ENCODE measurements at places on chromosomes 5 and 9.

- no peaks in the 10 kb centered on the region for H3K27me3 ChIP-seq
- peak overlapping the region; percentile 91 for H3K27ac ChIP-seq
- peaks cover 36% of the 10 kb centered on the region for H3K36me3 ChIP-seq
- no peak overlapping the region for H3K4me3 ChIP-seq
These were observed 40.2 kb downstream of the RCL1 start for GRCh38 chr9:4832786-4833579.

- no peaks in the 10 kb centered on the region for H3K27me3 ChIP-seq
- peak overlapping the region; percentile 98 for H3K4me3 ChIP-seq
- DNase-seq: peak; percentile 19
- H3K4me1 ChIP-seq: peaks cover 51% of the 10 kb centered on the region
- peaks cover 3% of the 10 kb centered on the region for H3K36me3 ChIP-seq
- H3K27ac ChIP-seq: peak overlapping the region; percentile 94
These were observed 4.7 kb upstream of the PURA start for GRCh38 chr5:140109018-140109758.

DNA sequence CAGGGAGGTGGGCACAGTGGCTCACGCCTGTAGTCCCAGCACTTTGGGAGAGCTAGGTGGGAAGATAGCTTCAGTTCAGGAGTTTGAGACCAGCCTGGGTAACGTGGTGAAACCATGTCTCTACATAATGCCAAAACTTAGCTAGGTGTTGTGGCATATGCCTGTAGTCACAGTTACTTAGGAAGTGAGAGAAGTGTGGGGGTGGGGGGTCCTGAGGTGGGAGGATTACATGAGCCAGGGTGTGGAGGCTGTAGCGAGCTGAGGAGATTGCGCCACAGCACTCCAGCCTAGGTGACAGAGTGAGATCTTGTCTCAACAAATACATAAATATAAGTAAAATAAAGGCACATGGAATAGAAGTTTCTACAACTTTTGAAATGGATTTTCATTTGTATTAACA, 23.1 kb downstream of the VCAN start:
- no peak for DNase-seq
- H3K27me3 ChIP-seq: peaks cover 9% of the 10 kb centered on the region
- H3K4me3 ChIP-seq: no peak overlapping the region

DNA sequence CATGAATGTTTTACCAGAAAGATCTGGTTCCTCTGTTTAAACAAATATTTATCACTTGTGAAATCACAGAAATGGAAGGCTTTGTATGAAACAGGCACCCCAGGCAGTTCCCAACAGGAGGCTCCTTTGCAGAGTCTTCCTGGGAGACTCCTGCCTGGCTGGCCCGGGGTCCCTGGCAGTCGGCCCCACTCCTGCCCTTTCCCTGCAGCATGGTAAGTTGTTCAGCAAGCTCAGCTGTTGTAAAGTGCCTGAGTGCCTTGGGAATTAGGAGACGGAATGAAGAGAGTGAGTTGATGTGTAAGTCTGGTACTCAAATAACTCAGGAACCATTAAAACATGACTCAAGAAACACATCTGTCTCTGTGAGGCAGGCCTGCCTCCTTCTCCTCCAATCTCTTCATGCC, 17.5 kb upstream of the LHFPL2 start:
- no peaks in the 10 kb centered on the region for H3K4me1 ChIP-seq
- DNase-seq: no peak
- peaks cover 5% of the 10 kb centered on the region for H3K27me3 ChIP-seq
- H3K4me3 ChIP-seq: no peak overlapping the region
- H3K36me3 ChIP-seq: no peaks in the 10 kb centered on the region

- no peaks in the 10 kb centered on the region for H3K36me3 ChIP-seq
- H3K4me1 ChIP-seq: no peaks in the 10 kb centered on the region
- H3K27me3 ChIP-seq: peaks cover 5% of the 10 kb centered on the region
- H3K27ac ChIP-seq: no peak overlapping the region
These were observed 40.0 kb downstream of the TMEM252 start for GRCh38 chr9:68500457-68501381.

DNA sequence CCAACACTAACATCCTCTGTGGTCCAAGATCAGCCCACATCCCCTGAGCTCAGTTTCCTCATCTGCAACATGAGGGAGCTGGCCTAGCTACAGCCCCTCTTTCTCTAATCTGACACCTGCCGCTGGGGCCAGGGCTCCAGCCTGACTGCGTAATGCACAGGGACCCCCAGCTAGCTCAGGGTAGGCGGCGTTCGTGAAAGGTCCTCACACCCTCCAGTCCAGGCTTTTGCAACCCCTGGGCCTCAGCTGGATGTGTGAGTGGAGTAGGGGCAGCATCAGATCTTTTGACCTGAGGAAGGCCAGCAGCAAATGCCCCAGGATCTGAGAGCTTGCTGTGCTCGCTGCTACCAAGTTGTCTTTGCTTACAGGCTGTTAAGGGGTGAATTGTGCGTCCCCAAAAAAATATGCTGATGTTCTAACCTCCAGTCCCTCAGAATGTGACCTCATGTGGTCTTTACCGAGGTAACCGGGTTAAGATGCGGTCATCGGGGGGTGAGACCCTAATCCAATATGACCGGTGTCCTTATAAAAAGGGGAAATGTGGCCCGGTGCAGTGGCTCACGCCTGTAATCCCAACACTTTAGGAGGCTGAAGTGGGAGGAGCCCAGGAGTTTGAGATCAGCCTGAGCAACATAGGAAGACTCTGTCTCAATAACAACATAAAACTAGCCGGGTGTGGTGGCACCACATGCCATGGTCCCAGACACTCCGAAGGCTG, 47.8 kb downstream of the PLPP7 start:
- no peaks in the 10 kb centered on the region for H3K27me3 ChIP-seq
- DNase-seq: no peak
- no peaks in the 10 kb centered on the region for H3K4me1 ChIP-seq
- no peak overlapping the region for H3K27ac ChIP-seq

GRCh38 chr5:102666164-102666946, 88.8 kb upstream of the PAM start:
- no peak for DNase-seq
- no peaks in the 10 kb centered on the region for H3K4me1 ChIP-seq
- no peak overlapping the region for H3K4me3 ChIP-seq
- H3K27ac ChIP-seq: no peak overlapping the region

GRCh38 chr5:177334781-177335700, 16.4 kb downstream of the LMAN2 start:
- H3K36me3 ChIP-seq: peaks cover 41% of the 10 kb centered on the region
- H3K4me3 ChIP-seq: no peak overlapping the region
- DNase-seq: no peak

- no peak for DNase-seq
- H3K36me3 ChIP-seq: peaks cover 18% of the 10 kb centered on the region
- peaks cover 1% of the 10 kb centered on the region for H3K4me1 ChIP-seq
- no peaks in the 10 kb centered on the region for H3K27me3 ChIP-seq
- no peak overlapping the region for H3K27ac ChIP-seq
These were observed 90.1 kb downstream of the RFX3 start for GRCh38 chr9:3435732-3436131.

DNA sequence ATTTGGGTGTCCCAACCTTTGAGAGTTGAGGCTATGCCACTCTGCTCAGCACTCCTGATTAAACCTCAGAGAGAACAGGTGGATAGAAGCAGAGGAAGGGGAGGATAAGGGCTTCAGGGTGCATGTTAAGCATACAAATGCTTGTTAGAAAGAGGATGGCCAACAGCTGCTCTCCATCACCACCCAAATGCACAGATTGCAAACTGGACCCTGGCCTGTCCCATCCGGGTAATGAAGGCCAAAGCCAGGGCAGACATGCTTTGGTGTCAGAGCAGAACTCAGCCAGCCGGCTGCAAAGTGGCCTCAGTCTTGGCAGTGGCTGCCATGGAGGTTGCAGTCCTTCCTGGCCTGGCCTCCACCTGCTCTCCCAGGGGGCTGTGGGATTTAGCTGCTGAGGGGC, 84.3 kb downstream of the SIL1 start:
- DNase-seq: no peak
- no peaks in the 10 kb centered on the region for H3K4me1 ChIP-seq
- no peak overlapping the region for H3K4me3 ChIP-seq
- H3K36me3 ChIP-seq: peaks cover 11% of the 10 kb centered on the region

GRCh38 chr5:142012186-142012785, 541 bp downstream of the GNPDA1 start:
- H3K4me1 ChIP-seq: peaks cover 69% of the 10 kb centered on the region
- peak overlapping the region; percentile 86 for H3K27ac ChIP-seq
- peaks cover 26% of the 10 kb centered on the region for H3K36me3 ChIP-seq
- DNase-seq: peak; percentile 83

GRCh38 chr9:92592537-92592936, 56.7 kb upstream of the ECM2 start:
- no peak overlapping the region for H3K4me3 ChIP-seq
- no peaks in the 10 kb centered on the region for H3K27me3 ChIP-seq
- H3K27ac ChIP-seq: no peak overlapping the region
- DNase-seq: no peak
- H3K4me1 ChIP-seq: no peaks in the 10 kb centered on the region

- H3K36me3 ChIP-seq: peaks cover 65% of the 10 kb centered on the region
- no peaks in the 10 kb centered on the region for H3K4me1 ChIP-seq
- no peak overlapping the region for H3K27ac ChIP-seq
- no peak overlapping the region for H3K4me3 ChIP-seq
- no peak for DNase-seq
These were observed 62.6 kb downstream of the MTREX start for GRCh38 chr5:55370291-55370925.

- DNase-seq: no peak
- H3K27me3 ChIP-seq: no peaks in the 10 kb centered on the region
- peaks cover 14% of the 10 kb centered on the region for H3K4me1 ChIP-seq
- no peak overlapping the region for H3K27ac ChIP-seq
- H3K36me3 ChIP-seq: no peaks in the 10 kb centered on the region
These were observed 10.0 kb upstream of the DOLPP1 start for GRCh38 chr9:129070696-129071525.

- no peak overlapping the region for H3K27ac ChIP-seq
- no peaks in the 10 kb centered on the region for H3K36me3 ChIP-seq
- no peak overlapping the region for H3K4me3 ChIP-seq
- H3K27me3 ChIP-seq: peaks cover 7% of the 10 kb centered on the region
These were observed 80.3 kb downstream of the CSNK1A1 start for GRCh38 chr5:149470942-149471341.

GRCh38 chr5:40603378-40603777, 76.3 kb upstream of the PTGER4 start:
- no peak for DNase-seq
- H3K27me3 ChIP-seq: no peaks in the 10 kb centered on the region
- no peaks in the 10 kb centered on the region for H3K36me3 ChIP-seq
- peaks cover 45% of the 10 kb centered on the region for H3K4me1 ChIP-seq
- no peak overlapping the region for H3K27ac ChIP-seq

DNA sequence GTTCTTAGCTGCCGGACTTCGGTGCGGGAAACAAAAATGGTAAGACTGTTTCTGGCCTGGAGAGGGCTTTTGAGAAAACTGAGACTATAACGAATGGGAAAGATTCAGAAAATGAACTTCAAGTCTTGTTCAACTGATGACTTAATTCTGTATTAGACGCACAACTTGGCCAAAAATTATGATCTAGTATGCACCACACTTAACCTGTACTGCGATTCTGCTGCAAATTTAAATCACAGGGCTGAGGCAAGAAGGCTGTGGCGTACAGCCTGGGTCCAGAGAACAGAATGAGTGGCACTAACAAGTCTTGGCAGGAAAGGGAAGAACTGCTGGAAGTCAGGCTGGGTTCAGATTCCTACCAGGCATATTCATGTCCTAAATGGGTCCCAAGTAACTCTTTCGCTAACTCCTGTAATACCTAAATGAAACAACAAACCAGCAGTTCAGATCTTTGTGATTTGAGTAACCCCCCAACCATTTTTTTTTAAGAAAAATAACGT, 781 bp upstream of the COL23A1 start:
- peaks cover 5% of the 10 kb centered on the region for H3K4me1 ChIP-seq
- H3K36me3 ChIP-seq: peaks cover 18% of the 10 kb centered on the region
- no peak overlapping the region for H3K27ac ChIP-seq
- peaks cover 41% of the 10 kb centered on the region for H3K27me3 ChIP-seq
- H3K4me3 ChIP-seq: peak overlapping the region; percentile 37

- no peaks in the 10 kb centered on the region for H3K4me1 ChIP-seq
- H3K36me3 ChIP-seq: no peaks in the 10 kb centered on the region
- DNase-seq: no peak
- H3K4me3 ChIP-seq: no peak overlapping the region
- H3K27ac ChIP-seq: no peak overlapping the region
These were observed 5.7 kb downstream of the SPARC start for GRCh38 chr5:151680944-151681427.

GRCh38 chr5:138229387-138229786, 16.3 kb upstream of the CDC23 start:
- peaks cover 4% of the 10 kb centered on the region for H3K27me3 ChIP-seq
- H3K4me3 ChIP-seq: no peak overlapping the region
- peaks cover 2% of the 10 kb centered on the region for H3K36me3 ChIP-seq
- no peak overlapping the region for H3K27ac ChIP-seq

GRCh38 chr5:151724360-151724759, 34.1 kb downstream of the ATOX1 start:
- H3K36me3 ChIP-seq: peaks cover 8% of the 10 kb centered on the region
- DNase-seq: no peak
- no peaks in the 10 kb centered on the region for H3K27me3 ChIP-seq

DNA sequence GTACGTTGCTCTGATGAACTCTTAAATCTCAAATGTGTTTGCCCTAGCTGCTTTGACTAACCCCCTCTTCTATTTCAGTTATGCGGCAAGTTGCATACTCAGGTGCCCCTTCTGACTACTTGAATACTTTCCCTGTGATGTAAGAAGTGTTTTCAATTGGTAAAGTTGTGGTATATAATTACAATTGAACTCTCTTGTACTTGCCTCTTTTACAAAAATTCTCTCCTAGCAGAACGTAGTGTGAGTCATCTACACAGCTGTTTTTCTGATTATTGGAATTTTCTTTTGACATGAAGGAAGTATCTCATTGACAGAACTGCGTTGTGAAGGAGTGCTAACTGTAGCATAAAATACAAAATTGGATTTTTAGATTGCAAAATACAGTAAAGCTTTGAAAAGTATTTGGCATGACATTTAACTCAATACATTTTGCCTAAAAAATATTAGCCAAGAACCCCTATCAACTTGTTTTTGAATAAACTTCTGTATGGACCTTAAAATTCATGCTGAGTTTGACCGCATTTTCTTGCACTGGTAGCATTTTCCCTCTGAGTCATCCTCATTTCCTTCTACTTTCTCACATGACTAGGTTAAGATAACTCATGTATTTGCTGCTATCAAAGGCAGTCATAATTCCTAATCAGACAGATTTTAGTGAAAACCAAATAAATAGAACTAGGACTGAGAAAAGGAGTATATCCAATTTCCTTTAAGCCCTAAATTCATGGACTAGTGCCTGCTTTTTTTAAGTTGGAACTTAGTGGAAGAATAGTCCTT, 6.3 kb downstream of the CRHBP start:
- H3K27me3 ChIP-seq: peaks cover 18% of the 10 kb centered on the region
- no peak for DNase-seq
- no peak overlapping the region for H3K27ac ChIP-seq
- H3K4me3 ChIP-seq: no peak overlapping the region
- no peaks in the 10 kb centered on the region for H3K36me3 ChIP-seq

- no peaks in the 10 kb centered on the region for H3K4me1 ChIP-seq
- no peaks in the 10 kb centered on the region for H3K27me3 ChIP-seq
- H3K27ac ChIP-seq: no peak overlapping the region
- no peaks in the 10 kb centered on the region for H3K36me3 ChIP-seq
- no peak overlapping the region for H3K4me3 ChIP-seq
These were observed 204.9 kb downstream of the ELAVL2 start for GRCh38 chr9:23621188-23621587.

- peak overlapping the region; percentile 72 for H3K27ac ChIP-seq
- H3K4me1 ChIP-seq: peaks cover 54% of the 10 kb centered on the region
- no peak overlapping the region for H3K4me3 ChIP-seq
- no peaks in the 10 kb centered on the region for H3K36me3 ChIP-seq
- DNase-seq: no peak
These were observed 25.2 kb upstream of the CEMIP2 start for GRCh38 chr9:71793386-71794105.

Measured in activated CD4-positive, alpha-beta memory T cell treated with anti-CD3 and anti-CD28 coated beads for 36 hours (primary cell).